ENCODE measurements at places on chromosomes 4 and X.
A peak's percentile ranks its signal among the peaks of the same experiment; 100 is the strongest.

- peak; percentile 99 for DNase-seq
These were observed 7.8 kb downstream of the RBM47 start for GRCh38 chr4:40621592-40622512.

DNA sequence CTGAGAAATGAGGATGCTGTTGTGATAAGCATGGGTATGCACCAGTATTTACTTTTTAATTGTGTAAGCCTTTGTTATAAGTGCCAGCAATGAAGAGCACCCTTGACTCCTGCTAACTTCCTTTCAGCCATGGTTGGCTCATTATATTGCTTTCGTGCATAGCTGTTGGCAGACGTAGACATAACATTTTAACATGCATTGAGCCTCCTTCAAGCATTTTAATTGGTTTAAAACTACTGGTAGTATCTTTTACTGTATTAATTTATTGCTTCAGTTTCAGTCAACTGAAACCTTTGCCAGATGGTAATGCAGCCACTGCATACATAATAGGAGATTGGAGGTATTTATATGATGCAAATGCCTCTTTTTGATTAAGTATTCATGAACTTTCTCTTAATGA, 1285.4 kb downstream of the PCDH18 start:
- DNase-seq: no peak

DNA sequence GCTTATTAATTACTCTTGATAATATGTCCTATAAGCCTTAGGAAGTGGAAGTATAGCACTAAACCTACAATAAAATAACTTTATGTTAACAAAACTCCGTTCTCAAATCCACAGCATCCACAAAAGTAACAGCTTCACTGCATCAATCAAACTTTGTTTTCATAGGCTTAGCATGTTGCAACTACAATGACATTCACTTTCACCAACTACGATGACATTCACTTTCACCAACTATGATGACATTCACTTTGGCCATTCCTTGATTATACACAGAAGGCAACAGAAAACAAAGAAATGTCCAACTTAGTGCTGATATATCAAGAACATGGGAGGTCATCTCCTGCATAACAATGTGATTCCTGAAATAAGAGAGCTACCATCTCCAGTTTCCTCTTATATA, 44.3 kb downstream of the FBXL5 start:
- no peak for DNase-seq

DNA sequence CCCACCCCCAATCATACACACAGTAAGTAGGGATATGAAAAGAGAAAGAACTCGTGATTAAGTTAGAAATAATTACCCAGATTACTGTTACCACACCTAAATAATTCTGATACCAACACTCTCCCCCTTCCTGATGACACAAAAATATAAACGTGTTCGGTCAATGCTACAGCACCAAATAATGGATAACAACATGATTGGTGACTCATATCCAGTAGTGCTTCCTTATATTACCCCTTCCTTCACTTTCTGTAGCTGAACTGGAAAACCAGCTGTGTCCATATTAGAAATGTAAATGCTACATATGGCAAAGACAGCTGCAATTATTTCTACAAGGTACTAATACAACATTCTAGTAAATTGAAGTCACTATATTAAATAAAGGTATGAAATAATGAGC, 20.8 kb downstream of the EIF4E start:
- DNase-seq: no peak

DNA sequence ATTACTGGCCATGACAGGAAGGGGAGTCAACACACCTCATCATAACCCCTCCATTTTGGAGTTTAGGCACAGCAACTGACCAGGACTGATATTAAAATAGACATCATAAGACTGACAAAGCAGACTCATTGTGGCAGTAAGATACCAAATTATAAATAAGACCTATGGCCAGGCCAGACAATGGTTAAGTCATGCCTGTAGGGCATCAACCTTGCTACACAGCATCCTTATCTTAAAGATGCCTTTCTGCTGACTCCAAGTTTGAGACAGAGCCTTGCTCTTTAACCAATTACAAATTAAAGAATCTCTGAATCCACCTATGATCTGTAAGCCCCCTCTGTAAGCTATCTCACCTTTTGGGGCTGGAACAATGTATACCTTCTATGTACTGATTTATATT, 65.5 kb downstream of the VCX2 start:
- DNase-seq: no peak

Data from fibroblast of pulmonary artery (primary cell).